HT1080 (cell line): ENCODE measurements at places on chromosomes 11 and 22. TPM values are rescaled to one million over a fixed set of nuclear protein-coding genes. Genes with fewer than 3 reads are reported as not detected.

DNA sequence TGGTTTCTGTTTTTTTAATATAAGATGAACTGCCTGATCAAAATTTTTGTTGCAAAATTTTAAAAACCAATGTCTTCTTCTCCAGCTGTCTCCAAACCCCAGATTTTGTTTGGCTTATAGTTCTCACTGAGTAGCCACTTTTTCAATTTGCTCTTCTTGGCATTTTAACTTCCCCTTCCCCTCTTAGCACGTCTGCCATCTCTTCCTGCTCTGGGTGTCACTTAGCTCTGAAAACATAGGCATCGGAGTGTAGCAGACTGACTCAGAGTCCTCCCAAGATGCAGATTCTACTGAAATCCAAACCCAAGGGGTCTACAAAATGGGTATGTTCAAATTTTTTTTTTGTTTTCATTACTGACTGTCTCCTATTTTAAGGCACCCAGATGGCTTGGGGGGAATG, 270.3 kb upstream of the KIRREL3 start:
- no peak for DNase-seq

SCN4B gene
- not detected in 2 replicates for total RNA-seq

- no peak for DNase-seq
These were observed 18.2 kb upstream of the CD81 start for GRCh38 chr11:2358754-2359442.

DNA sequence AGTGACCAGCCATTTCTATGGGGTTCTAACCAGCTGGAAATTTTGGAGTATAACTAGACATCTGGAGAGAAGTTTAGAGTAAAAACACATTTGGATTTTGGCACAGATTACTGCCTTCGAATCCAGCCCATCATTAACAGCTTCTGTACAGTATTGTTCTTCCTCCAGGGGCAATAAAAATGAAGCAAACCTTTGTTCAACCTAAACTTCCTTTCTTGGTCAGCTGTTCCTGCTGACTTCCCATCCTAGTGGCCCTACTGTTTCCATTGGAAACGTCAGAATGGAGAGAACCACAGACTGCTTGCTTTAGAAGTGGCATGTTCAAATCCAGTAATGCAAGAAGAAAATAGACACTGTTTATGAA, 203.7 kb upstream of the MTMR2 start:
- no peak for DNase-seq

DNA sequence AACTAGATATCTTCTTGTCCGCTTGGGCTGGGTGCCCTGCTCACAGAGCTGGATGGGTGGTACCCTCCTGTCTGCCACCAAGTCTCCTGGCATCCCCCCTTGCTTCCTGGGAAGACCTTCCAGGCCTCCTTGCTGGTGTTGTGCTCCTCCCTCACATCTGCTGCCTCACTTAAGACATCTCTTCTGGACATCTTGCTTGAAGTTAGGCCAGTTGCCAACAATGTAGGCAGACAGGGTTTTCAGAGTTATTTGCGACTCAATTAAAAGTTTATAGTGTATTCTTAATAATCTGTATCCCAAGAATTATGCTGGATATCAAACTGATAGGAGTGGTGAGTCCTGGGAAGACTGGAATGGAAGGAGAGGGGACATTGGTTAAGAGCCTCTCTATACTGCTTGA, 64.0 kb upstream of the TNRC6B start:
- no peak for DNase-seq

MYOD1 gene
- not detected in 2 replicates for total RNA-seq

SLC25A18 gene
- 0.16 TPM in 1 of 2 replicates, not detected in the other for total RNA-seq

SYT7 gene
- 1.8 and 2.0 TPM in 2 replicates for total RNA-seq

SCUBE2 gene
- total RNA-seq: 0.71 and 1.5 TPM in 2 replicates

DNA sequence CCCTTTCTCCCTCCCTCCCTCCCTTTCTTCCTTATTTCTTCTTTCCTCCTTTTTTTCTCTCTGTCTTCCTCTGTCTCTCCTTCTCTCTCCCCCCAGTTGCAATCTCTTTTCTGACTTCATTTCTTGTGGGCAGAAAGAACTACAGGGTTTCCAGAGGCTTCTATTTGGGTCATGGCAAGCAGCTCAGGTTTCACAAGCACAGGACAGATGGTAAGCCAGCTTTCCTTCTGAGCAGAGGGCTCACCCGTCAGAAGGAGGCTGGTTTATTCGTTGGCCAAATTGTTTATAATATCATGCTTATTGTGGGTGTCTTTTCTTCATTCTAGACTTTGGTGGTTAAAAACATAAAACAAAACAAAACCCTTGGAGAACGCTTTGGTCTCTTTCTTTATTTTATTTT, 58.9 kb upstream of the CLMP start:
- no peak for DNase-seq

GGTLC2 gene
- not detected in 2 replicates for total RNA-seq

LRRC4C gene
- not detected in 2 replicates for total RNA-seq

DNA sequence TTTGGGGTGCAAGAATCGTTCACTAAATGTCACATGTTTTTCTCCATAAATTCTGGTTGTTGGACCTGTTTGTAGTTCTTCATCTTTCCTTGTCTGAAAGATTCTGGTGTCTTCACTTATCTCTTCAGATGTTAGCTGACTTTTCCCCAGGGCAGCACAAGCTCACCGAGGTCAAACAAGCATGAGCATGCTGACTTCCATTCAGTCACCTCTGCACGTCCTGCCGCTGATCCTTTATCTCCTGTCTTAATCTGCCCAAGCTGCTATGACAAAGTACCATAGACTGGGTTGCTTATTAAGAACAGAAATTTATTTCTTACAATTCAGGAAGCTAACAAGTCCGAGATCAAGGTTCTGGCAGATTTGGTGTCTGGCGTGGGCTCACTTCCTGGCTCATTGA, 800.6 kb downstream of the NTM start:
- DNase-seq: no peak

GRCh38 chr11:103532133-103532788, 423.0 kb downstream of the DYNC2H1 start:
- peak; percentile 89 for DNase-seq

- peak; percentile 83 for DNase-seq
These were observed 3.1 kb upstream of the MMP8 start for GRCh38 chr11:102727890-102728289.

DNA sequence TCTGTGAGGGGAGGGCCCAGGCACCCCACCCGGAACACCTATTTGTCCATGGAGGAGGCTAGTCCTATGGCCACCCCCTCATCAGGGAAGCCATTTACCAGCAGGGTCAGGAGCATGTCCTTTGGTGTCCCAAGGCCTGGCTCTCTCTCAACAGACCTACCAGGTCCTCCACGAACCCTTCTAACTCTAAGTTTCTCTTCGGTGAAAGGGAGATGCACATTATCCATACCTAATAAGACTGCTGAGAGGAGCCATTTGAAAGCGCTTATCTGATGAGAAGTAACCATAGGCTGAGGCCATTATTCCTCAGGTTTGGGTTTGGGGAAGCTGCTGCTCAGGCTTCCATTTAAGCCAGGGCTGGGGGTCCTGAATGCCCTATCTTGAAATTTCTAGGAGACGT, 9.2 kb upstream of the TOP3B start:
- no peak for DNase-seq

- DNase-seq: no peak
These were observed 1059.5 kb downstream of the FAM181B start for GRCh38 chr11:81674211-81674610.

DEUP1 gene
- not detected in 2 replicates for total RNA-seq

FAM181B gene
- total RNA-seq: not detected in 2 replicates

- DNase-seq: peak; percentile 87
These were observed 49.3 kb downstream of the AHNAK start for GRCh38 chr11:62497132-62497801.

DNA sequence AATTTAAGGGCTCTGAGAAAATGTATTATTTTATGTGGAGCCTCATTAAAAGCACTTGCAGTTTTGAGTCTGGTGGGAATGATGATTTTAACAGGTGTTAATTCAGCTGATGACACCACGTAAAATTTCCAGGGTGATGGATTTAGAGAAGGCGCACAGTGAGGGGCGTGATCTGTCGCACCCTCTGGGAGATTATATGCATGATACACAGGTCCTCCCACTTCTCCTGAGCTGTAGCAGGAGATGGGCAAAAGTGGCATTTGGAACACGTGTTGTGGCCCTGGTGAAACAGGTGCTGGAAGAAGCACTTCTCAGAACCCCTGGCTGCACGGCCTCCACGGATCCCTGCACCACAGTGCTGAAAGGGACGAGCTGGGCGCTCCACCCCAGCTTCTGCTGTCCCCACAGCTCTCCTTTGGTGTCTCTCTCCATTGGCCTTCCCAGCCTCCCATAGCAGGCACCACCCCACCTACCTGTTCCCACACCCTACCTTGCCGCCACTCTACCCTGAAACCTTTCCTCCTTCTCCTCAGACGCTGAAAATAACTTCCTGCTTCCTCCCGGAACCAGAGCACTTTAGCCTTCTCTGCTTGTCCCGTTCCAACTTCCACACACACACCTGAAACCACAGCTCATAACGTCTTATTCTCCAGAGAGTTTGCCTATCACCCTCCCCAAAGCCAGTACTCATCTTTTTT, 6.9 kb upstream of the SORL1 start:
- DNase-seq: no peak

MUC6 gene
- total RNA-seq: not detected in 2 replicates

GRCh38 chr11:113873236-113873626, 2.1 kb downstream of the USP28 start:
- no peak for DNase-seq

RNF169 gene
- total RNA-seq: 13.0 TPM in 2 replicates

NPAS4 gene
- not detected in 2 replicates for total RNA-seq

GRCh38 chr11:117888139-117888566, 11.7 kb upstream of the FXYD6 start:
- DNase-seq: no peak

GRCh38 chr22:30158277-30158676, 78.0 kb downstream of the HORMAD2 start:
- no peak for DNase-seq

CCDC87 gene
- 0.03 TPM in 1 of 2 replicates, not detected in the other for total RNA-seq

DNA sequence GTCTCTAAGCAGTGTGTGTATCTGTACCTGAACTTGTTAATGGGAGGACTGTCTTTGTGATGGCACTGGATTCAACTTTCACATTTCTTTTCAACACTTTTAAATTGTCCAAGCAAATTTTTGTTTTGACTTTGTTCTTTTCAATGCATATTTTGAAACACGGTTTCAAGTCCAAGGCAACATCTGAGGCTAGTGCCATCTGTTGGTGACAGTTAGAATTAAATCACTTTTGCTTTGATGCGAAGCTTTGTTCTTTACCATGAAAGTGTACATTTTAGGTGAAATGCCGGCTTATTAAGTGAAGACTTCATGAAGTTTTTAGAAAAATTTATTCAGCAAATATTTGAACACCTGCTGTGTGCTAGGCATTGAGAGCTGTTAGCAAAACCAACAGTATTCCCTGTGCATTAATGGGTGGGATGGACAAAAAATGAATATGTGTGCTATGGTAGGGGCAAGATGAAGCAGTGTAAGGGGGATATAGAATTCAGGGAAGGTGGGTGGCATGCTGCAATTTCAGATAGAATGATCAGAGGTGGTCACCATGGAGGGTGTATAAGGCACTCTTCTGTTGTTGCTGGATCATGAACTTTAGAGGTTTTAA, 70.2 kb downstream of the DDX10 start:
- DNase-seq: peak; percentile 7

OR2AG1 gene
- total RNA-seq: not detected in 2 replicates

NAALADL1 gene
- 0.23 TPM in 1 of 2 replicates, not detected in the other for total RNA-seq

DNA sequence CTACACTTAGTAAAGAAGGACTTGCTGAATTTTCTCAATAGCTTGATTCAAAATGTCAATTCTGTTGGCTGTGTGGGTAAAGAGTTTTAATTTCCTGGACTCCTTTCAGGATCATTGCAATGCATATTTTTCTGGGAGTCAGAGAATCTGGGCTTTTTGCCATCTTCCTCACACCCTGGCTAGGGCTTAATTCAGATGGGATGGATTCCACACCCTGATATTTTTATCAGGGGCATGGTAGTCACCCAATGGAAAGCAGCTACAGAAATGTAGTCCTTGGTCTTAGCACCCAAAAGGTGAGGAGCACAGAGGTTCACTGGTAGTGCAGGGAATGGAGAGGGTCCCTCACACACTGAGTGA, 79.3 kb downstream of the SGSM3 start:
- DNase-seq: no peak

HEPACAM gene
- total RNA-seq: 0.29 TPM in 1 of 2 replicates, not detected in the other

- DNase-seq: no peak
These were observed 116.4 kb downstream of the TYR start for GRCh38 chr11:89293965-89294679.

DNA sequence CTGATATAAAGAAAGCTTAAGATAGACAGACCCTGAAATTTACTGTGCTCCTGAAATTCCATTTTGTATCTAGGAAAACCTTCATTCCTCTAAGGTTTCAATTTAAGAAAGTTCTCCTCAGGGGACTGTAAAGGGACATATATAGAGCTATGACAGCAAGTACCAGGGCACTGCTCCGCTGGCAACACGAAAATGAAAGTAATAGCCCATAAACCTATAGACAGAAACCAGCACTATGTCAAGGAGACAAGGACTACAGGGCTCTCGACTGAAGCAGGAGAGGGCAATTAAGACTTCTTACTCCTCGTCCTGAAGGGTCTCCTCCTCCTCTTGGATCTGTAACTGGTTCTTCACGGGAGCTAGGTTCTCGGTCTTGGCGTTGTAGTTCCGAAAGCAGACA, 6.9 kb downstream of the FEZ1 start:
- peak; percentile 17 for DNase-seq

DNA sequence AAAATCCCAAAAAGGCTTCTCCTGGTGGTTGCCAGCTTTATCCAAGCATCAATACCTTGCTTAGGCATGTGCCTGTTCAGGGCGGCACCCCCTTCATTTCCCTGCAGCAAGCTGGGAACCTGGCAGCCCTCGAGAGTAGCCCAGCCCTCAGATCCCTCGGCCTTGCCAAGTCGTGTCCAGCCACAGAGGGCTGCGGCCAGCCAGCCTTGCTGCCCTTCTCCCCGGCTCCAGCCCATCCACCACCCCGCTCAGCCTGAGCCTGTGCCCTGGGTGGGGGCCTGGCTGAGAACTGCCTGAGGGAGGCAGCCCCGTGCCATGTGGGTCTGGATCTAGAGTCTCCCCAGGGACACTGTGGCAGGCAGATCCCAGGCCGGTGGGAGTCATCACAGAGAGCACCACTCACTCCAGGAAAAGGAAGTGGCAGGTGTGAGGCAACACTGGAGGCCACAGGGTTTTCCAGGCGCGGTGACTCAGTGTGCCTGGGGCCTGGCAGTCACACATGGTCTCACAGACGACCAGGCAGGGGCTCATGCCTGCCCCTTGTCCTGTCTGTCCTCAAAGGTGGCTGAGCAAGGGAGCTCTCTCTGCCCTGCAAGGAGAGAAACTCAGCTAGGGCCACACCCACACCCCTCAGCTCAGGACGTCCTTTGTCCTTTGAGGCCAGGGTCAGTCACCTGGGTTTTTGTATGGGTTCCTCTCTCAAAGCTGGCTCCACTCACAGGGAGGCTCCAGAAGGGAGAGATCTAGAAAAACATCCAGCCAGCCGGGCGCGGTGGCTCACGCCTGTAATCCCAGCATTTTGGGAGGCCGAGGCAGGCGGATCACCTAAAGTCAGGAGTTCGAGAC, 12.2 kb upstream of the CDC42BPG start:
- peak; percentile 98 for DNase-seq

DNA sequence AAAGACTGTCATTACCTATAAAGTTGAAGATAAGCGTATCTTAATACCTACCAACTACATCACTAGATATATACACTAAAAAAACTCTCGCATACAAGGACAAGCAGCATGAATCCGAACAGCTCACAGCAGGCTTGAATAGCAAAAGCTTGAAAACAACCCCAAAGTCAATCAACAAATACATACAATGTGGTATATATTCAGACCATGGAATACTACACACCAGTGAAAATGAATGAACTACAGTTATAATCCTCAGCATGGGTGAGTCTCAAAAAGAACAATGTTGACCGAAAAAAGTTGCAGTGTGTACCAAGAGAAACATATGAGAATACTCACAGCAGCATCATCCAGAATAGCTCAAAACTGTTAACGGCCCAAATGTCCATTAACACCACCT, 25.2 kb downstream of the USP28 start:
- no peak for DNase-seq

INCENP gene
- 93.5 and 103 TPM in 2 replicates for total RNA-seq
